ENCODE measurements at places on chromosomes 1 and 21. TPM values are rescaled to one million over a fixed set of nuclear protein-coding genes. Genes with fewer than 3 reads are reported as not detected.

- DNase-seq: no peak
These were observed 45.2 kb downstream of the SDCCAG8 start for GRCh38 chr1:243301059-243301458.

DNA sequence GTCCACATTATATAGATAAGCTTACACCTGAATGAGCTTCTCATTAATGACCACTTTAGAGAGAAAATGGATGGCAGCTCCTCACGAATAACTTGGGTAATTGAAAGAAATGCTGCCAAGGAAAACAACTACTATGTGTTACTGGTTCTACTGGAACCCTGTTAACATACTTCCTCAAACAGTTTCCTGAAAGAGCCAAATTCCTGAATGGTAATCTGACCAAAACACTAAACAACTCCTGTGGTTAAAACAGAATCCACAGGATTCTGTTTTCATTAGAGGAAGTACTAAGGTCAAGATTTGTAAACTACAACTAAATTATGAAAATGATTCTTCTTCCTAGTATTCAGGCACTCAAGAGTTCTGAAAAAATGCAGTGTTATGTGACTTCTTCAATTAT, 107.2 kb downstream of the DNM3 start:
- no peak for DNase-seq

DNA sequence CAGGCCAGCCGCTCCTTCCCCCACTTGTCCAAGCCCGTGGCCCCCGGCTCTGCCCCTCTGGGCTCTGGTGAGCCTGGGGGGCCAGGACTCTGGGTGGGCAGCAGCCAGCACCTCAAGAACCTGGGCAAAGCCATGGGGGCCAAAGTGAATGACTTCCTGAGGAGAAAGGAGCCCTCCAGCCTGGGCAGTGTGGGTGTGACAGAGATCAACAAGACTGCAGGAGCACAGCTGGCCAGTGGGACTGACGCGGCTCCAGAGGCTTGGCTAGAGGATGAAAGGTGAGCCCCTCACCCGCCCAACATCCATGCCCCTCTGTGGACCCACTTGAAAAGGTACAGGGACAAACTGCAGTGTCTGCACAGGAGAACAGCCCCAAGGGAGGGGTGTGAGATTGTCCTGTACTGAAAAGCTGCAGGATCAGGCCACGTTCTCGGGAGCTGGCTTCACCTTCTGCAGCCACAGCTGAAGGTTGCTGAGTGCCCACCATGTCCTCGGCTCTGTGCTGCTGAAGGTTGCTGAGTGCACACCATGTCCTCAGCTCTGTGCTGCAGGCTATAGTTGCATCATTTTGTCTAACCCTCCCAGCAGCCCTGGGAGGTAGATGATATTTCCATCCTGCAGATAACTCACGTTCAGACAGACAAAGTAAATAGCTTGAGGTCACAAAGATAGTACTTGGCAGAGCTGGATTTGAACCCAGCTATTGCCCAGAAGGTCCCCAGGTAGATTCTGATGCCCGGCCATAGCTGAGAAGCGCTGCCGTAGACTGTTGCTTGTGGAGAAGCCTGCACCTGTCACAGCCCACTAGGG, 618 bp downstream of the C1orf226 start:
- peak; percentile 29 for DNase-seq

Gene LYPD8
- total RNA-seq: not detected

Gene OLIG2
- not detected for total RNA-seq

All from sigmoid colon (tissue), 7 donors.